ENCODE measurements at places on chromosomes 11 and 22.
A peak's percentile ranks its signal among the peaks of the same experiment; 100 is the strongest.

DNA sequence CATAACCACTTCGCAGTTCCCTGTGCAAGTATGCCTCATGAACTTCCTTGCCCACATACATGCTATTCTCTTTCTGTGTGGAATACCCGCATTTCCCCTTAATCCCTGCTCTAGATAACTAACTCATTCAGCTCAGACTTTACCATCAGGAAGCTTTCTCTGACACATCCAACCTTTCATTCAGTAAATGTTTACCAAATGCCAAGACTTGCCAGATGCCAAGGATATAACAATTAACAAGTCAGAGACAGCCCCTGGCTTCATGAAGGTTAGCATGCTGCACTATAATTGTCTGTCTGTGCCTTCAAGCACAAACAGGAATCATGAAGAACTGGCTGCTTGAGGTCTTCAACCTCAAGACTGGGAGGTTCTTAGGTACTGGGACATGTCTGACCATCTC is 71.2 kb upstream of the GDPD4 start:
- no peak for DNase-seq

DNA sequence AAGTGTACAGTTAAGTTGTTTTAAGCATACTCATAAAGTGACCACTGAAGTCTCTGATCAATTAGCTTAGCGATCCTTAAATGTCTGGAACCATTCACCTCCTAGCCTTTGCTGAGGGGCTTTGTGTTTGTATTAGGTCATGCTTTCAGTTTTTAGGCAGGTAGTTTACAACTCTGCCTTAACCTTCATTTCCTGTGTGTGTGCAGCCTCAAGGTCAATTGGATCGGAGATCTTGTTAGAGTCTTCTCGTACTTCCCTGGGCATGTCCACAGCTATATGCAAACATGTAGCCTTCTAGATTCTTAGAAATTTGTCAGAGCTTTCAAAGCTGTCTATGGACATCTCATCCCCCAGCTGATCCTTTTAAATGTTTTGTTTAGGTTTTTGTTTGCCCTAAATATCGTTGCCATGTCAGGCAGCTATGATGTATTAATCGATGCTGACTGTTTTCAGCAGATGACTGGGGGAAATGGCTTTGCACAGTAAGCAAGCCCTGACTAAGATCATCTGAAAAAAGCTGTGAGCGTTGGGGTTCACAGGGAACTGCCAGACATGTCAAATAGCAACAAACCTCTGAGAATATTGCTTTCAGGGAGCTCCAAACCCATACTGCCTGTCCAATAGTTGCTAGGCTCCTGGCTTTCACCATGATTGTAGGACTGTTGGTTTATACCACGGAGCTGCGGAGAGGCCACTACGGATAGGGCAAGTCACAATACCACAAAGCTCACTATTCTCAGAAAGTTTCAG is 45.6 kb downstream of the GLYAT start:
- no peak for DNase-seq

DNA sequence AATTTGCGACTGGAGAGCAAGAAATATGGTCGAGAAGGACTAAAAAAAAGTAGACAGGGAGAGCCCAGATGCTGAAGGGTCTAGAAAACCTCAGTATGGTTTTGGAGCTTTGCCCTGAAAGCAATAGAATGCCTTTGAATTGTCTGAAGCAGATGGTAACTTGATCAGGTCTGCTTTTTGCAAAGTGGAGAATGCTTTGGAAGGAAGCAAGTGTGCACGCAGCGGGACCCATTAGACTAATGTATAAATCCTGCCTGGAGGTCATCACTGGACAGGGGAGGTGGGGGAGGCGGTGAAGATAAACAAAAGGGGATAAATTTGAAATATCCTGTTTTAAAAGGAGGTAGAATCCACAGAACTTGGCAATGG is 757 bp upstream of the HINFP start:
- DNase-seq, result no peak

- peak; percentile 18 for DNase-seq
Observed at GRCh38 chr11:7892840-7893254, 38.2 kb downstream of the OR10A6 start.

GRCh38 chr11:131579932-131580387 is 209.5 kb downstream of the NTM start:
- peak; percentile 7 for DNase-seq

DNA sequence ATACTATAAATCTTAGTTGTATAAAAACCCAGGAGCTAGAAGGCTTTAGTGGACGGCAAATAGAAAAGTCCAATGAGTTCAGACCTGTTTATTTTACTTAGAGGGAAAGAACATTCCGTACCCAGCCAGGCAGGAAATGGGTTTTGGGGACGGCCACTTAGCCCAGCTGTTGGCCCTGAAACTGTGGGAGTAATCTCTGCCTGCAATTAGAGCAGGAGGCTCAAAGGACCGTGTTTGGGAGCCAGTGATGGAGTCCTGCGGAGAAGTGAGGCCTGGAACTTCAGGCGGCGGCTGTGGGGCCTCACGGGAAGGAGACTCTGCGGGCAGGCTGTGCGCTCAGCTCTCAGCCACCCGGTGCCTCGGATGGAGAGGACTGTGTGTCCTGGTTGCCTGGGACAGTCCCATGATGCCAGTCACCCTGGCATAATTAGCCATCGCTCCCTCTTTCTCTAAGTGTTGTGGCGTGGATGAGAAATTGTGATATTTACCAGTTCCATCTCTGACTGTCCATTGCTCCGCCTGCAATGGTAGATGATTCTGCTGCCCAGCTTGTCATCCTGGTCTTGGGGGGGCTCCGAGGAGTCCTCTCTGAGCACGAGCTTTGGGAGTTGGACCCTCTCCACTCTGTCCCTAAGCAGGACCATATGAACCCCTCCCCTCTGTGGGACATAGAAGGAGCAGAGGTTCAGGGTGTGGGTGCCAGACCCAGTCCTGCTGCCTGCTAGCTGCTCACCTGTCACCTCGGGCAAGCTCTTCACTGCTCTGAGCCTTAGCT is 530.3 kb downstream of the TBC1D22A start:
- DNase-seq, result no peak

GRCh38 chr11:63493127-63493526 is 2.2 kb upstream of the PLAAT5 start:
- DNase-seq, result no peak

DNA sequence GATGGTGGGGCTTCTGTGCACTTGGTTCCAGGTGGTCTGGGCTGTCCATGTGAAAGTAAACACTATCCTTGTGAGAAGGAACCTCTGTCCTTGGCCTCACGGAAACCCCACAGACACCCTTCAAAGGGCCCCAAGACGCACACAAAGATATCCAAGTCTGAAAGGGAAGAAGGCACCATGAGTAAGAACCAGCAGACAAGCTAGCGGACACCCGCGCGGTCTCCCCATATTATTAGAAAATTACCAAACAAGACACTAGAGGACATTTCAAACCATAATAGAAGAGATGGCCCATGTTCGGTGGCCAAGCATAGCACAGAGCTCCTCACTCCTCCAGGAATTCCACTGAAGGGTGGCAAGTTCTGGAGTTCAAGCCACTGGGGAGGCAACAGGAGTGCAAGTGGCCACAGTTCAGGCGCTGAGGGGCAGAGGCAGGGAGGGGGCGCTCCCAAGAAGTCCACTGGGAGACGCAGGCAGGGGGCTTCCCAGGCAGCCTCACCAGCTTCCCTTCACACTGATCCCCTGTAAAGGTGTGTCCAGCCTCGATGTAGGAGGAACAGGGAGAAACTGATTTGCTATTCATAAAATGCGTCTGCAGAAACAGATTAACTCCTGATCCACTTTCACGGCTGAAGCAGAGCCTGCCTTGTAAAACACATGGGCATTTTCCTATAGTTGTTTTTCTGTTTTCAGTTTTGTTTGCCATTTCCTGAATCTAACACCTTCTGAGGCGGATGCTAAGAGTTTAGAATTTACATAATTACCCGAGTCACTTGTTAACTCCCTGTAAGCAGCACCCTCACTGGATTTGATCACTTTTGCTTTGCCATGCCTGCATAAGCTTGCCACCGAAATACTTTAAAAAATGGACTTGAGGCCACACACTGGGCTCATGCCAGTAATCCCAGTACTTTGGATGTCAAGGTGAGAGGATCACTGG is 9.1 kb upstream of the PPARA start:
- DNase-seq, result no peak

GRCh38 chr11:30705913-30706675 is 119.9 kb upstream of the MPPED2 start:
- DNase-seq, result no peak

DNA sequence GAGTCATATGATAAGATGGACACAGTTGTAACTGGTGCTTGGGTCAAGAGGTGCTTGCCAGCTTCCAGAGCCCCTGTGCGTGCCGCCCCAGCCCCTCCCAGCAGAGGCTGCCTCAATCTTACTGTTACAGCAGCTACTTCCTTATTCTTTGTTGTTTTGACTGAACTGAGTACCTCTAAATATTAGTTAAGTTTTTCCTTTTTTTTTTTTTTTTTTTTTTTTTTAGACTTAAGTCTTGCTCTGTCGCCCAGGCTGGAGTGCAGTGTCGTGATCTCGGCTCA is 8.8 kb downstream of the ZBED4 start:
- DNase-seq, result no peak

DNA sequence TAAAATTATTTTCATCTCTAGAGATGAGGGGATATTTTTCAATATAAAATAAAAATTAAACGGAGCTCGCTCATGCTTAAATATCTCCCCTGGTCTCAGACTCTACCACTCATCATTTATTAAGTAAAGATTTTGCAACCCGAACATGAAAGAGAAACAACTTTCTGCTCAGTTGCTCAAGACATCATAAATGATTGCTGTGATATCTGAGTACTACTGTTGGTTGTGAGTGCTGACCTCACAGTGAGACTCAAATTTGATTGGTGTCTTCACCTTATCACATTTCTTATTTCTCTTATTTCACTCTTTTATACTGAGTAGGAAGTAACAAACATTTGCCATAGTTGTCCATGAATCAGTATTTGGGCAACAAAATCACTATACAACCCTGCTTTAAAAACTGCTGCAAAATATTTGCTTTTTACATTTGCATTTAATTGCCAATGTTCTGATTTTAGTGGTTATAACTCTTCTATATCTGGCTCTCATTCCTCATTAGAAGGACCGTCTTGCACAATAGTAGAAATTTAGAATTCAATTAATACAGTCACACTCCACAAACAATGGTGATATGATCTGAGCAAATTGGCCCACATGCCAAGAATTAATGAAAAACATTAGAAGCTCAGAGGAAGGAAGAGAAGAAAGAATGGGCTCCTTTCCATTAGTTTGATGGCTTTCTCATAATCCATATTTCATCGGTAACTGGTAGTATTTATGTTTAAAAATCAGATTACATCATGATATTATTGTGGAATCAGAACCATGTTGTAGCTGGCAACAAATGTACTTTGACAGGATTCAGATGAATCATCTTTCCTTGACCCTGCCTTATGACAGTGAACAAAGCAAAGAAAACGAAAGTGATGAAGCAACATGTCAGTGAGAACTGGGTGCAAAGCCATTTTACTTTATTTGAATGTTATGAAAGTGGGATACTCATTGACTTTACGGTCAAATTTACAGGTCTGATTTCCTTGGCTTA is 973.6 kb upstream of the TENM4 start:
- DNase-seq, result no peak

DNA sequence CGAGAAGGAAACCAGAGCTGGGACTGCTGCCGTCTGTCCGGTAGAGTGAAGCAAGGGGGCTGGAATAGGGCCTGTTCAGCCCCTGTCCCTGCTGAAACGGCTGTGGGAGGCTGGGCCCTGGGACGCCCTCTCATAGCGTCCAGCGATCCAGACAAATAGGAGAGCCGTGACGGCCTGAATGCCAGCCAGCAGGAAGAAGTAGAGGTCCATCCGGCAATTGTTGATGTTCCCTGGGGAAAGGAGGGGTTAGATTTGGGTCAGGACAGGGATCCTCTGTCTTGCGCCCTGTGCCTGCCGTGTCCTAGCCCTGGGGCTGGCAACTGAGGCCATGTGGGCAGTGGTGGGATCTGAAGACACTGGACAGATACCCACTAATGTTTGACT is 12.9 kb downstream of the TMEM132A start:
- no peak for DNase-seq

- no peak for DNase-seq
Observed at GRCh38 chr11:115637599-115638241, 133.5 kb upstream of the CADM1 start.

- no peak for DNase-seq
Observed at GRCh38 chr11:44773351-44773965, 46.7 kb downstream of the TSPAN18 start.

GRCh38 chr11:83682611-83682973 is 396.4 kb upstream of the CCDC90B start:
- DNase-seq, result no peak

DNA sequence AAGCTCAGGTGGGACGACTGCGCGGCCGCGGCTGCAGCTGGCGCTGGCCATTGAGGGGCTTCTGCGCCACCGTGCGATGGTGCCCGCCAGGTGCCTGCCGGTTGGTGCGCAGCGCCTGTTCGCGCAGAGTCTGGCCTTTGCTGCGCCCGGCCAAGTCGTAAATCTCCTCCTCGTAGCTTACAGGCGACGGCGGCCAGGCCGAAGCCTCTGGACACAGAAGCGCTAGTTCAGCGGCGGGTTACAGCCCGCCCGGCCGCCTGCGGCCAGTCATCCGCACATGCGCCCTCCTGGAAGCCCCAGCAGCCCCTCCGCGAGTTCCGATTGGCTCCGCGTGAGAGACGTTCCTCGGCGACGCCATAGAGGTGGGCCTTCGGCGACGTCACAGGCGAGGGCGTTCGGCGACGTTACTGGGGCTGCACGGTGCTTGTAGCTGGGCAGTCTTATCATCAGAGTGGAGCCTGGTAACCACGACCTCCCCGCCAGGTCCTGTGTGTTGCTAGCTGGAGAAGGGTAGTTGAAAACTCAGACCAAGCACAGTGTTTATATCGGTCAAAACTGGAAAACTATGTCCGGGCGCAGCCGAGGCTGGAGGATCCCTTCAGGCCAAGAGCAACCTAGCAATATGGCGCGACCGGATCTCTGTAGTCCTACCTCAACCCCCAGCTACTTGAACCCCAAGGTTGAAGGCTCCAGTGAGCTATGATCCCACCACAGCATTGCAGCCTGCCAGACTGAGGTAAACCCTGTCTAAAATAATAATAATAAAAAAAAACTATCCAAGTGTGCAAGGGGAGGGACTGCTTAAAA is 265.7 kb downstream of the OR4C45 start:
- no peak for DNase-seq

DNA sequence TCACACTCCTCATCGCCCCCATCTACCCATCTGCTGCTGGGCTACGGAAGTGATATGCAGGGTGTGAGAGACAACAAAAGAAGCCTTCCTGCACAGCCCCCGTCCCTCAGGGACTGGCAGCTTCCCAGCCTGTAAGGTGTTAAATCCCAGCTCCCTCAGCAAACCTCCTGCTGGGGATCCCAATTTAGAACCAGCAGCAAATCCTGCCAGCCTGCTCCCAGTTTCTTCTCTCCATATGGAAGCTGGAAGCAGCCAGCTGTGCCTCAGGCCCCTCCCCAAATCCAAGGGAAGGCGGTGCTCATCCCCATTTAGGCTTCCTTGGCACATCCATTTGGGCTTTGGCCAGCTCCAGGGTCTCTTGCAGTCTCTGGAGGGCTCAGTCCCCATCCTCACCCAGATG is 47.5 kb downstream of the PAMR1 start:
- no peak for DNase-seq

DNA sequence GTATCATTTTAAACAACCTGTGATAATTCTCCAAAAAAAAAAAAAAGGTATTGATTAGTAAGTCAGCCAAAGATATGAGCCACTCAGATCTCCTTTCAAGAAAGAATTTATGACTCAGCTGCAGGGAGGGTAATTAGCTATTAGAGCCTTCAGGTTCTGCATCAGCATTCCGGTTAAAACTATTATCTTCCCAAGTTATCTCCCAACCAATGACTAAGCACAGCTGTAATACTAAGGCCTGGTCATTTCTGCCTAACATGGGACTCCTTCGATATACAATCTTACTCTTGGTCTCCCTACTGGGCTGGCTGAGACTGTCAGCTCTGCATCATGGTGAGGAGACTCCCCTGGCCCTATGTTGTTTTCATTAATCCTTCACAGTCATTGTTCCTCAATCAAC is 60.4 kb downstream of the SBF2 start:
- DNase-seq, result no peak
